ENCODE measurements at places on chromosomes 12 and 14.

GRCh38 chr12:11040162-11040561, 9.0 kb upstream of the TAS2R31 start:
- DNase-seq, result no peak

DNA sequence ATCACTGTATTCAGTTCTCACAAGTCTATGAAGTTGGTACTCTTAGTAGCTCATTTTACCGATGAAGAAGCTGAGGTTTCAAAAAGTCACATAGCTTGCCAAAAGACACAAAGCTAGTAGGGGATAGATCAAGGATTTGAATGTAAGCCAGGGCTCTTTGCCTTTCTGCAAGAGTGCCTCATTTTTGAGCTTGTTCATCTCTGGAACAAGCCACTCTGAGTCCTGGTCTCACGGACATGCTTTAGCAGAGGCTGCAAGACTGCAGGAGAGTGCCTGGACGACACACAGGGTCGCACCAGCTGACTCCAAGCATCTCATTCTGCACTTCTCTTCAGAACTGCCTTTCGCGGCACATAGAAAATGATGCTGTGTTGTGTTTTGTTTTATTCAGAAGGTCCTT, 3.7 kb downstream of the NUAK1 start:
- DNase-seq, result no peak

DNA sequence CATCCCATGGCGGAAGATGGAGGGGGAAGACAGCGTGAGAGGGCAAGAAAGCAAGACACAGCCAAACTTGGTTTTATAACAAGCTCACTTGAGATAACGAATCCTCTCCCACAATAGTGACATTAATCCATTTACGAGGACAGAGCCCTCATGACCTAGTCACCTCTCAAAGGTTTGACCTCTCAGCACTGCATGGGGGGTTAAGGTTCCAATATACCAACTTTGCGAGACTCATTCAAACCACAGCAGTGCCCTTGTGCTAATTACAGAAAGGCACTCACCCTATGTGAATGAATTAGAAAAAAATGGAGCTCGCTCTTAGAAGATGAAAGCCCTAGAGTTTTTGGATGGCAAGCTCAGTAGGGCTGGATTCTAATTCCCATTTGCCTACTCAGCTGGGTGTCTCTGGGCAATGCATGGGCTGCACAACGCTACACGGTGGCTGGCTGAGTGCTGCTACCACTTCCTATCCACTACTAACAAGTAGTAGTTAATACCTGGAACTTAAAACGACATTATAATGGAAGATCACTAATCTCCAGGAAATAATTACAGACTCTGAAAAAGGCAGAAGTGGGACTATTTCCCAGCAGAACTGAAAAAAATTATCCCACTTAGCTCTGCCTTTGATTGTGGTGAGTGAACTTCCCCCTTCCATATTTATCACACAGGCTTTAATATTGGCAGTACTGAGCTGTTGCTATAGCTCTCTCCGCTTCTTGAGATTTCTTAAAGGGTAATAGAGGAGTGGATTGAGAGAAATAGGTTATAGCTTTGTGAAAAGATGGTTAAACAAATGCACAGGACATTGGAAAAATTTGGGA, 27.5 kb downstream of the TESPA1 start:
- DNase-seq, result no peak

- DNase-seq, result no peak
Measured at GRCh38 chr12:102513272-102513671, 32.9 kb upstream of the IGF1 start.

DNA sequence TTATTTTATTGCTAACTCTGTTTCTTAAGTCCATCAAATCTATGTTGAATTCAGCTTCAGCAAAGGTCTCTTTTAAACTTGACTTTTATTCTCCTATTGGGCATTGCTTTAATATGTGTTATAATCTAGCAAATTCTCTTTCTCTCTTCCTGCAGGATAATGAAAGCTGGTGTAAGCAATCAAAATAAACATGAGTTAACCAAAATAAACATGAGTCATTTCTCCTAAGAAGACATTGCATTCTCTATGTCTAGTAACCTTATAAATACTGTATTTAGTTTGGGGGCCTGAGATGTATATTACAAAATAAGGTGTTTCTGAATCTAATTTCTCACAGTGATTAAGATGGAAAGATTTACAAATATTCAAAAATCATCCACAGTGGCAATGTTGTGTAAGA, 739.1 kb upstream of the ATXN7L3B start:
- no peak for DNase-seq

DNA sequence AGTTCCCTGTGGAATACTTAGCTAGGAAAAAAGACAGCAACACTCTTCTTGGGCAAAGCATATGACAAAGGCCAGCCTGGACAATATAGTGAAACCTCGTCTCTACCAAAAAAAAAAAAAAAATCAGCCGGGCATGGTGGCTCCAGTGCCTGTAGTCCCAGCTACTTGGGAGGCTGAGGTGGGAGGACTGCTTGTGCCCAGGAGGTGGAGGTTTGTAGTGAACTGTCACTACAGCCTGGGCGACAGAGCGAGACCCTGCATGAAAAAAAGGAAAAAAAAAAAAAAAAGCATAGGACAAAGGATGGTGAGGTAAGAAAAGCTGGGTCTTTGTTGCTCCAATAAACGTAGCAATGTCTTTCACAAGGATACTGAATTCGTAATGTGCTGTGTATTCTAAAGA, 1.1 kb downstream of the TXNDC16 start:
- no peak for DNase-seq

DNA sequence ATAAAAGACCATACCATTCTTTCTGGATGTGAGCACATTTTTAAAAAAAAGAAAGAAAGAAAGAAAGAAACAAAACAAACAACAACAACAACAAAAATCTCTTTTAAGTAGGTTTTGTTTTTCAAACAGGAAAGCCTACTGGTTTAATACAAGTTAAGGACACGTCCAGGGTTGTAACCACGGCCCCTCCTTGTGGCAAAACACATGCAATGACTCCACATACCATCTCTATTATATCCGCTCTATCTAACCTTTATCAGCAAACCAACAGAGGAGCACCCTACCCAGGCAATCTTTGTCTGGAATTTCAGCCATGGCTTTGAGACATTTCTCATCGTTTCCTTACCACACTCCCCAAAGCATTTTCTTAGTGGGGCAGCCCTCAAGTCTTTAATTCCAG, 360.5 kb upstream of the TMPO start:
- no peak for DNase-seq

DNA sequence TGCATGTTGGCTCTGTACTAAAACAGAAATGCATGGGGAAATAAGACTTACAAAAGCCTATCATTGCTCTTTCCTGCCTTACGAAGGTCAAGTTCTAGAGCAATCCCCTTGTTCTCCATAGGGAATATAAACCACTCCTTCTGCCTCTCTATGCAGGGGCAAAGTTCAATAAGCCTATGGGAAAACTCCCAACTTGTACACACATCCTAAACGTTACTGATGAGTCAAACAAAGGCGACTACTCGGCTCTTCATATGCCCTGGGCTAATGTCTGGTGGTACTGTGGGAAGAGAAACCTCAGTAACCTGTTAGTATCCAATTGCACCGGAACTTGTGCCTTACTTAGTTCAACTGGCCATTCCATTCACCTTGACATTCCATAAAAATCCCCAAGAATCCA, 32.7 kb downstream of the PRMT8 start:
- DNase-seq, result no peak

DNA sequence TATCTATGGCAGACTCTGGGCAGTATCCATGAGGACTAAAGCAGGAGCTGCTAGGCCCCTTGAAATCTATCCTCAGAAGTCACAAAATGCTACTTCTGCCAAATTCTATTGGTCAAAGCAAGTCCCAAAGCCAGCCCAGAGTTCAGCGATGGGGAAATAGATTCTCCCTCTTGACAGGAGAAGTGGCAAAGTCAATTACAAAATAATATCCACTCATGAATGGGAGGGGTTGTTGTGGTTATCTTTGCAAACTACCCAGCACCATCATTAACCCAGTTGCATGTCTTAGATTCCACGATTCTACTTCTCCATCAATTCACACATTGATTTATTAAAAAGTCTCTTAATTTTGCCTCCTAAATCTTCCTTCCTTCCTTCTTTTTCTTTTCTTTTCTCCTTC, 30.7 kb upstream of the STXBP6 start:
- DNase-seq, result no peak

DNA sequence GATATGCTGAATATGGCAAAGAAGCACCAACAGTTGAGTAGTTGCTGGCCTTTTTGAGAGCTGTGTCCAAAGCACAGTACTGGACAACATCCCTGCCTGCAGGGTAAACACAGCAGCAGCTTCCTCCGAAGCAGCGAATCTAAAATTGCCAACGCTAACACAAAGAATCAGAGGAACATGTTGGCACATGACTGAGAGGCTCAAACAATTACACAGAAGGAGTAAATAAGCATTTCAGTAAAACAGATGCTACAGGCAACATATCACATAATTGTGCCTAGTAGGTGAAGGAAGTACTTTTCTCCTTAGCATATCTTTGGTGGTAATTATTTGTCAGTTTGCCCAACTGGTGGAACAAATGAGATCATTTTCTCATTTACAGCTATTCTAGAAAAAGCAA, 52.1 kb downstream of the KICS2 start:
- no peak for DNase-seq

- no peak for DNase-seq
Measured at GRCh38 chr12:27246774-27247173, 2.7 kb downstream of the STK38L start.

DNA sequence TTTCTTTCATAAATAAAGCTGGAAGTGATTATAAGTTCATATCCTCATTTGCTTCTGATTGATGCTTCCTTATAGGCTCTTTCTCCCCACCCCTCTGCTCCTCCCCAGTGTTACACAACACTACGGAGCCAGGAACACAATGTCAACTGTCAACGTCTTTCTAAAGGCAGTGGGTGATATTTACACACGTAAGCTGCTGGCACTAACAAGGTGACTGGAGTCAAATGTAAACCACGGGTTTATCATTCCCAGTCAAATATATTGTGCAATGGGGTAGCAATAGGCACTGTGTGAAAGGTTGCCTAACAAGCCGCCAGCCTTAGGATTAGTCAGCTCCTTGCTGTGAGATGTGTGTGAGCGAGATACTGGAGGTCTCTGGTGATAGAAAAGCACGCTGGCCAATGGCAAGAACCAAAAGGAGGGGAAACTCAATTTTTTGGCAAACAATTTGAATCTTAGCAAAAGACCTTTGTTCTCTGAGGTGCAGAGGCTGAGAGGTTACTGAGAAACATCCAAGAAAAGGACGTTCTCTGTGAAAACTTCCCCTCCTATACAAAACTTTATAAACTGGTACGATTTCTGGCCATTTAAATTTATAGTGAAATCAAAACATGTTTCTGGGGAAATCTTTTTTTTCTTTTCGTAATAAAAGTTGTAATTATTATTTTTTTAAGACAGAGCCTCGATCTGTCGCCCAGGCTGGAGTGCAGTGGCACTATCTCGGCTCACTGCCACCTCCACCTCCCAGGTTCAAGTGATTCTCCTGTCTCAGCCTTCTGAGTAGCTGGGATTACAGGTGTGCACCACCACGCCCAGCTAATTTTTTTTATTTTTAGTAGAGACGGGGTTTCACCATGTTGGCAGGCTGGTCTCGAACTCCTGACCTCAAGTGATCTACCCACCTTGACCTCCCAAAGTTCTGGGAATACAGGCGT, 22.3 kb upstream of the HECTD1 start:
- no peak for DNase-seq

GRCh38 chr14:42992930-42993329, 1386.3 kb downstream of the LRFN5 start:
- no peak for DNase-seq

DNA sequence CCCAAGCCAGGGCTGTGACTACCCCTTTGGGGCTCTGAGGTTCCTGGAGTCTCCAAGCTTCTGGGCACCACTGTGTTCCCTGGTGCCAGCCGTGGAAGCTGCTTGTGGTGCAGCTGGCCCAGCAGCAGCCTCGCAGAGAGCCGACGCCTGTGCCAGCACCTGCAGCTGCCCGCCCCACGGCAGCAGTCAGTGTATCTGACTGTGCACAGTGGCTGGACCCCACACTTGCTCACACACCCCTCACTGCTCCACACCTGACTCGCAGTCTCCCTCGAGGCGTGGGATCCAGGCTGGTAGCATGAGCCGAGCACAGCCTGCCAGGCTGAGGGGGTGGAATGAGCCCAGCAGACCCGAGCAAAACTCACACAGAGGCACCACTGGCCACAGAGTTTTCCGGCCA, 325.2 kb downstream of the PCNX1 start:
- DNase-seq, result no peak

DNA sequence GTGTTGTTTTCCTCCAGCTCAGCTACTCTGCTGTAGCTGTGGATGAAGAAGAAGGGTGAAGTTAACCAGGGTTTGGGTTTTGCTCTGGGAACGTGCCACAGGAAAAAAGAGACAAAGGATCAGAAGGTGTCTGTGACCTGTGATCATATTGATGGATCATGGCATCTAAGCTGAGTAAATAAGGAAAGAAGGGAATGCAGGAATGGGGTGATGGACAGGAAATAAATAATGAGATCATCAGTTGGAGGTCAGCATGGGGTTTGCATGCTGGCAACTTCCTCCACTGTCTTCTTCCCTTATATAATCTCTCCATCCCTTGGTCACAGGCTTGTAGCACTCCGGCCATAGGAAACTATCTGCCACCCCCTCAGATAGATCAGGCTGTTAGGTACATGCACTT, 430.3 kb upstream of the PDE3A start:
- DNase-seq, result no peak

DNA sequence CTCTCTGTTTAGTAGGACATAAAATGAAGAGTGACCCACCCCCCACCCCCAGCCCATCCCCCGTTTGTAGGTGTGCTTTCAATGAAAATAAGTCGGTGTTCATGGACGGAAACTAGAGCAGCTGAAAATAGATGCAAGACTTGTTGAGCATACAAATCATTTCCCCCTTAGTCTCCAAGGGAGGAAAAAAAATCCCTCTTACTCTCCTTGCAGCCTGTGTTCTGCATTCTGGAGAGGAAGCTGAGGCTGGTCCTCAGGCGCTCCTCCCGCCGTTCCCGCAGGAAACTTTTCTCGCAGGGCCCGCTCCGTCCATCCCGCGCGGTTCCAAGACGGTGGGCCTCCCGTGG, 259.0 kb upstream of the E2F7 start:
- DNase-seq, result no peak

DNA sequence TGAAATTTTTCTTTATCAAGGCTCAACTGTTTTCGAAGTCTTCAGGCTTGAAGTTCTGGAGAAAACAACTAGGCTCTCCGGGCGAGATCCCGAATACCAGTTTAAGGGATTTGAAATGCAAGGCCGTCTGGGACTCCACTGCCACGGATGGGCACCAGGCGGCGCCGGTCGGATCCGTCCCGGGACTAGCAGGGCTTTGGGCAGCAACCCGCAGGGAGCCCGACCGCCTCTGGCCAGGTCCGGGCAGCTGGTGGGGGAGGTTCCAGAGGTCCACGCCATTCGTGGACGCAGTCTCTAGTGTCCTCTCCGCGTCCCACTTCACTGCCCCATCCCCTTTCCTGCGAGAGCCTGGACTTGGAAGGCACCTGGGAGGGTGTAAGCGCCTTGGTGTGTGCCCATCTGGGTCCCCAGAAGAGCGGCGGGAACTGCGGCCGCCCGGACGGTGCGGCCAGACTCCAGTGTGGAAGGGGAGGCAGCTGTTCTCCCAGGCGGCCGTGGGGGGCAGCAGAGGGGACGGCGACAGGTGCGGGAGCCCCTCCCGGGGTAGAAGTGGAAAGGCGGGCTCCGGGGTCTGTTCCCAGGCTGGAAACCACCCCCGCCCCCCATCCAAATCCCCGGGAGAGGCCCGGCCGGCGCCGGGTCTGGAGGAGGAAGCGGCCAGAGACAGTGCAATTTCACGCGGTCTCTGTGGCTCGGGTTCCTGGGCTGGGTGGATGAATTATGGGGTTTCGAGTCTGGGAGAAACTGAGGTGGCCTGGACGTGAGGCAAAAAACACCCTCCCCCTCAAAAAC, 838 bp upstream of the ERBB3 start:
- DNase-seq, result no peak

- DNase-seq, result no peak
Measured at GRCh38 chr12:46794593-46795190, 31.1 kb downstream of the SLC38A4 start.

- DNase-seq, result no peak
Measured at GRCh38 chr14:90726656-90727055, 89.6 kb downstream of the TTC7B start.

Data from stimulated activated CD8-positive, alpha-beta memory T cell treated with anti-CD3 and anti-CD28 coated beads, Interleukin-7, amount 100 ng/mL, for 4 hours (primary cell).